NCI-H1436 treated with DMSO at 0.1 percent for 48 hours (cell line): ENCODE measurements at places on chromosomes 4 and X.

DNA sequence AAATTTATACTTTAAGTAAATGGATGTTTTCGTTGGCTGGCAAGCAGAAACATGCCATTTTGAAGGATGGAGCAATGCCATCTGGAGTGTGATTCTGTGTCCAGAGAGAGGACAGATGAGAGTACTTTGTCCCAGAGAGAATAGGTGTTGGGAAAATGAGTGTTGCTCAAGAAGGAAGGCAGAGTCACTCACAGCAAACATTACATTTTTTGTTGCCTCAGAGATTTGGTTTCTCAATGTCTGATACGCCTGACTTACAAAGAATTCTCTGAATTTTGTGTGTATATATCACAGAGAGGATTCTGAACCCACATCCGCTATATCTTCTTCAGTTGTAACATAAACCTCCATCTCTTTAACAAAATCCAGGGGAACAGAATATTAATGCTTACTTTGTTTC, 102.8 kb upstream of the PCDH18 start:
- no peak for DNase-seq

- no peak for DNase-seq
Observed at GRCh38 chr4:73821325-73821724, 15.2 kb upstream of the CXCL6 start.

DNA sequence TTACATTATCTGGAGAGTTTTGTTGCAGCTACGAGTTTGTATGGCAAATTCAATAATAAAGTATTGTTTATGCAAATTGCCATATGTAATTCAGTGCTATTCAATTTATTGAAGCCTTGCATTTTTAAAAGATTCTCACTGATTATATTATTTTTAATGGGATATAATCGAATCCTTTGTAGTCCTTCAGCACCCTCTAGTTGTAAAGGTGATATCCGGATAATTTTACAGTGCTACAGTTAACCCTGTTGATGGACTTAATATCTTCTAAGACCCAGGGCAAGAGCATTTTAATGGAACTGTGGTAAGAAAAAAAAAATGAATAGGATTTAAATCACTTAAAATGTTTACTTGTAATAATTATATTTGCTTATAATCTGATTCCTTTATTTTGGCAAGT, 48.5 kb upstream of the GRIA2 start:
- DNase-seq: no peak

- no peak for DNase-seq
Observed at GRCh38 chr4:124631760-124632159, 80.8 kb downstream of the ANKRD50 start.

DNA sequence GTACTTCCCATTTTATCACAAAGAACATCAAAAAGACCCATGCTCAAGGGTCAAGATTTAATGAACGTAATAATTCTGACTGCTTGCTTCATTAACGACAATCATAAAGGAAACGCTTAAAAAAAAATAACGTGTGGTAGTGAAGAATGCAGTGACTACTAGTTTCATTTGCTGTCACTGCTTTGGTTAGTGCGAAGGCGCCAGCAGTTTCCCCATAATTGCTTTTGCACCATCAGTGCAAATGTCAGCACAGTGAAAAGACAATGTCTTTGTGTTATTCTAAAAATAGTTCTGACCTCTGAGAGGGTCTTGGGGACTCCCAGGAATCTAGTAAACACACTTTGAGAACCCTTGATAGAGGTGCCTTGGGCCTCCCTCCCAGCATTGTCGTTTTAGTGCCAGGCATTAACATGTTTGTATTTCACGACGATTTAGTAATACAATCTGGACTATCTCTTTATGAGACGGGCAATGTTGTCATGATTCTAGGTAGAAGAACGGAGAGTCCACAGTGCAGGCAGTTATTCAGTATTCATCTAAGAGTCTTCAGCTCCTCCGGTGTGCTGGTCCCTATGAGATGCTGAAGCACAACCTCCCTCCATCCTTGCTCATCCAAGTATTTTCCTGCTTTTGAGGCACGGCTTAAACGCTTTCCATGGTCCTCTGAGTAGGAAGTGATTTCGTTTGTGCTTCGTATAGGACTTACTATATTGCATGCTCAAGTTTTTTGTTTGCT, 71.0 kb downstream of the AFF1 start:
- no peak for DNase-seq

- no peak for DNase-seq
Observed at GRCh38 chr4:34861666-34862065, 1382.6 kb downstream of the ARAP2 start.

- DNase-seq: no peak
Observed at GRCh38 chr4:26032142-26032541, 118.1 kb downstream of the SMIM20 start.
